Activated gamma-delta T cell treated with anti-CD3 and anti-CD28 coated beads, Interleukin-2, amount 50 U/mL, for 16 hours (primary cell): ENCODE measurements at places on chromosomes 3 and 15.

DNA sequence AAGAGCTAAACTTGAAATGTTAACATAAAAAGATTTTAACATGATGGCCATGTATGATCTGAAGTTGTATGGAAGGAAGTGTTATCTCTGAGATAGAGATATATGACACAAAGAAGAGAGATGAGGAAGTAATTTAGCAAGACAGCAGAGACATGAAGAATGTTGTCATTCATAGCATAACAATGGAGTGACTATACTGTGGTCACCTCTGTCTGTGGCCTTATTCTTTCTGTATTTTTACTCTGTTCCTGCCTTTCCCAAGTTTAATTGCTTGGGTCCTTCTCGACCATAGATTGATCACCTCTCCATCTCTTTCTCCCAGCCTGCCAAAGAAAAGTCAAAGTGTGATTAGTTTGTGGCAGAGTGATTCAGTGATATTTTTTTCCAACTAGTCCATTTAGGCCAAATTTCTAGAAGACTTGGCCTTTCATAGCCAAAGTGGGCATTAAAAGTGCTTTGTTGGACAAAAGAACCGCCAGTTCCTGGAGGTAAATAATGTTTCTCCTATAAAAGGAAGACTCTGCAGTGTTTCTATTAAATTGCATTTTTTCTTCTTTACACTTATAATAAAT lies 711.9 kb downstream of the CADM2 start:
- DNase-seq = no peak

DNA sequence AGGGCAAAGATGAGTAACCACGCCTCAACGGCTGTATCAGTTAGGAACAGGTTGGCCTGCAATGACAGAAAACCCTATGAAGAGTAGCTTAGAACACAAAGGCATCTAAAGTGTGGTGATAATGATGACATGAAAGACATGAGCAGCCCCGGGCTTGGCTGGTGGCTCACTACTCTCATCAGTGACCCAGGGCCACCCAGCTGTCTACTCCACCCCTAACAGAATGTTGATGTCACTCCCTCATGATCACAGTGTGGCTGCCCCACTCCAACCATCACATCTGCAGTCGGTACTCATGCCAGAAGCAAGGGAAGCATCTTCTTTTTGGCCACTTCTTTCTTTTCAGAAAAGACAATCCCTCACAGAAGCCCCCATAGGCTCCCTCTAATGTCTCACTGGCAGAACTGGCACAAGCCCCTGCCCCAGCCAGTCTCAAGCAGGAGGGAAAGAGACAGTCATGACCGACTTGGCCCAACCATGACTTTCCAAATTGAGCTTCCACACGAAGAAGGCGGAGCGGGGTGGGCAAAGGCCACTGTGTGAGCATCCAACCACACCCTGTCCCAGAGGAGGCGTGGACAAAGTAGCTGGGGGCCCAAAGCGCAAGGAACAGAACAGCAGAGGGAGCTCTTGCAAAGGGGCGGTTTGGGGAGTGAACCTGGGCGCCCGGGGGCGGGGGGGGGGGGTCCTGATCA lies 72.0 kb upstream of the IQSEC1 start:
- DNase-seq = no peak

GRCh38 chr3:132783152-132783551 lies 60.9 kb upstream of the NPHP3 start:
- DNase-seq = no peak

GRCh38 chr15:63791228-63791627 lies 42.5 kb downstream of the HERC1 start:
- no peak for DNase-seq

DNA sequence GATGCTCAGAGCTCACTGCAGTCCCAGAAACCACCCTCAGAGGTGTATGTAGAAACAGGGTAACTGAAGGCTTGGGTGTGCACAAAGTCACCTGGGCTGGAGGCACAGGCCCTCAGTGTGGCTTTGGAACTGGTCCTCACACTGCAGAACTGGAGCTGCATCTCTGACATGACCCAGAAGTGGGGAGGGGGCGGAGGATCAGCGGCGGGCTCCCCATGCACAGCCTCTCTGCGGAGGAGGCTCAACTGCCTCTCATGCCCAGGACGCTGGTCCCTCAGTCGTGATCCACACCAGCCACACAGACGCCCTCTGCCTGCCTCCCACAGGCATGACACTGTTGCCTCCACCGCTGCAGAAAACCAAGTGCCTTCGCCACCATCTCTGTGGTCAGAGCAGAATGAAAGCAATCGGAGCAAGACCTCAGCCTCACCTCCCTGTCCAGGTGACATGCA lies 73.7 kb downstream of the TM2D3 start:
- DNase-seq = no peak

DNA sequence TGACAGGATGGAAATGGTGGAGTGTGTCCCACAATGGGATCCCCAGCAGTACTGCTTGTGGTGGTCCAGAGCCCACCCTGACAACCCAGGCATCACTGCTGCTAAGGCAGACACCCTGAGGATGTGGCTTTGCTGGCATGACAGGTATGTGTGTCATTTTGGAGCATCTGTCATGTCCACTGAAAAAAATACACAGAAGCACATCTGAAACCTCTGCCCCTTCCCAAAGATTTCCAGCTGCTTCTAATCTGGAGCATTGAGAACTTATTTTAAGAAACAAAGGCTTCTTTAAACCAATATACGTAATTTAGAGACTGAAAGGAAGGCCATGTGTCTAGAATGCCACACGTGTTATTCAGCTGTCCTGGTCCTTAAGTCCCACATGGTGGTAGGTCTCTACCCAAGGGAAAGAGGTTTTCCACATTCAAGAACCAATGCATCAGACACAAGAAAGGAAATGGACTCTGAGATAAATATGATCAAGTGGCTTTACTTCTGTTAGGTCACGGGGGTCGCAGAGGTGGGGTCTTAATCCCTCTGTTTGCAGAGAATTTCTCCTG lies 88.3 kb downstream of the PDZRN3 start:
- no peak for DNase-seq

DNA sequence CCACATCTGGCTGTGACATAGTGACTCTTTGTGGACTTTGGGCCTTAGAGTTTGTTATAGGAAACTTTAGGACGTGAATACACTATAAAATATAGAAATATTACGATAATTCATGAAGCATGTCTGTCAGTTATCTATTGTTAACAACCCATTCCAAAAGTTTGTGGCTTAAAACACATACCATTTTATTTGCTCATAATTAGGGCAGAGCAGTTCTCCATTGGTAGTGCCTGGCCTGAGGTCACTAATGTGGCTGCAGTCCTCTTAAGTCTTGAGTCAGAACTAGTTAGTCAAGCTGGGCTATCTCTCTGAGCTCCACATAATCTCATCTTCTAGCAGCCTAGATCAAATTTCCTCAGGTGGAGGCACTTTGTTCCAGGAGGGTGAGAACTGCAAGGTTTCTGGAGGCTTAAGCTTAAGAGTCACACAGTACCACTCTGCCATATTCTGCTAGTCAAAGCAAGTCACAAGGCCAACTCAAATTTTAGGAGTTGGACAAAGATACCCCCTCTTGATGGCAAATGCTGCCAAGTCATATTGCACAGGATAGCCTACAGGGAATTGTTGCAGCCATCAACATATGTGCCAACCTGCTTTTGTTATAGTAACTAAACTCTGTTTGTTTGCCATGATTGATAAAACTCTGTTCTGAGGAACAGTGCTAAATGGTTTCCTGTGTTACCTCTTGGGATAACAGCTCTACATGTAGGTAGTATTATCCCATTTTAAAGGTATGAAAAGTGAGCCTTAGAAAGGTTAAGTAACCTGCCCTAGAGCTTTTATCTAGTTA lies 8.7 kb downstream of the ATXN7 start:
- no peak for DNase-seq
